ENCODE measurements at places on chromosomes 16 and 17. TPM values are rescaled to one million over a fixed set of nuclear protein-coding genes. Genes with fewer than 3 reads are reported as not detected.
A peak's percentile ranks its signal among the peaks of the same experiment; 100 is the strongest.

DNA sequence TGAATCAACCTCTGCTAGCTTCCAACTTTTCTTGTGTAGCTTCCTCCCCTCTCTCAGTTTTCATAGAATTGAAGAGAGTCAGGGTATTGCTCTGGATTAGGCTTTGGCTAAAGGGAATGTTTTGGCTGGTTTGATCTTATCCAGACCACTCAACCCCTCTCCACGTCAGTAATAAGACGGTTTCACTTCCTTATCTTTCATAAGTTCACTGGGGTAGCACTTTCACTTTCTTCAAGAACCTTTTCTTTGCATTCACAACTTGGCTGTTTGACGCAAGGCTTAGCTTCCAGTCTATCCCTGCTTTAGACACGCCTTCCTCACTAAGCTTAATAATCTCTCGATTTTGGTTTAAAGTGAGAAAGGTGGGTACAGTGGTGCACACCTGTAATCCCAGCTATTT, 29.7 kb upstream of the OR1A2 start:
- H3K4me3 ChIP-seq: no peak overlapping the region
- no peaks in the 10 kb centered on the region for H3K27me3 ChIP-seq
- DNase-seq: no peak
- H3K4me1 ChIP-seq: no peaks in the 10 kb centered on the region
- H3K27ac ChIP-seq: no peak overlapping the region

GRCh38 chr16:57527610-57528360, 8.6 kb downstream of the CCDC102A start:
- H3K4me3 ChIP-seq: no peak overlapping the region
- no peaks in the 10 kb centered on the region for H3K27me3 ChIP-seq
- DNase-seq: no peak
- H3K36me3 ChIP-seq: peaks cover 5% of the 10 kb centered on the region

- H3K4me3 ChIP-seq: no peak overlapping the region
- H3K4me1 ChIP-seq: no peaks in the 10 kb centered on the region
- no peaks in the 10 kb centered on the region for H3K36me3 ChIP-seq
- no peaks in the 10 kb centered on the region for H3K27me3 ChIP-seq
Observed at GRCh38 chr16:47732523-47733111, 271.5 kb downstream of the PHKB start.

DNA sequence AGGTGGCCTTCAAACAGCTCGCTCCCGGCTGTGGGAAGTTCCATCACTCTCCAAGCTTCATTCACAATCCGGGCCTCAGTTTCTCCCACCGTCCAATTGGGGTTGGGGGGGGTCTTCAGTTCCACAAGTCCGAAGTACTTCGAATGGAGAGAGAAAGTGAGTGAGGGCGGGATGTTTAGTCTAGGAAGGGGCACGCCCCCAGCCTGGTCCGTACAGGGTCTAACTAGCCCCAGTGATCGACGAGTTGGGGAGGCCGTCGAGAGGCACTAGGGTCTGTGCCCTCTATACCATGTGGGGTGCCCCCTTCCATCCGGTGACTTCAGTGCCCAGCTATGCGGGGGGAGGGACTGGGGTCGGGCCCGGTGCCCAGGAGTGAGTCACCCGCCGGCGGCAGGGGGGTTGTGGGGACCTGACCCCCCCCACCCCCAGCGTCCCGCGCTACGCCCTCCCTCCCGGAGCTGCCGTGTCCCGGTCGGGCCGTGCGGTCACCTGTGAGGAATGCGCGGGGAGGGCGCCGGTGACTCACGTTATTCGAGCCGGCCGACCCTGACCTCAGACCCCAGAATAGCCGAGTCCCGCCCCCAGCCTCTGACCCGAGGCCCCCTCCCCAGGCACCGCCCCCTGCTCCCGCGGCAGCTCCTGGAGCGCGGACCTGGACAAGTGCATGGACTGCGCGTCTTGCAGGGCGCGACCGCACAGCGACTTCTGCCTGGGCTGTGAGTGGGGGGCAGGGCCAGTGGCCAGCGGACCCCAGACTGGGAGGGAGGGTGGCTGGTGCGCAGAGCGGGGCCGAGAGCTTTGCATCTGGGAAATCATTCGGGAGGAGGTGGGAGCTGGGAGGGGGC, 658 bp downstream of the TNFRSF12A start:
- DNase-seq: peak; percentile 35
- H3K4me1 ChIP-seq: peaks cover 21% of the 10 kb centered on the region
- no peaks in the 10 kb centered on the region for H3K27me3 ChIP-seq
- H3K27ac ChIP-seq: peak overlapping the region; percentile 85
- H3K36me3 ChIP-seq: no peaks in the 10 kb centered on the region
- H3K4me3 ChIP-seq: peak overlapping the region; percentile 58

DNA sequence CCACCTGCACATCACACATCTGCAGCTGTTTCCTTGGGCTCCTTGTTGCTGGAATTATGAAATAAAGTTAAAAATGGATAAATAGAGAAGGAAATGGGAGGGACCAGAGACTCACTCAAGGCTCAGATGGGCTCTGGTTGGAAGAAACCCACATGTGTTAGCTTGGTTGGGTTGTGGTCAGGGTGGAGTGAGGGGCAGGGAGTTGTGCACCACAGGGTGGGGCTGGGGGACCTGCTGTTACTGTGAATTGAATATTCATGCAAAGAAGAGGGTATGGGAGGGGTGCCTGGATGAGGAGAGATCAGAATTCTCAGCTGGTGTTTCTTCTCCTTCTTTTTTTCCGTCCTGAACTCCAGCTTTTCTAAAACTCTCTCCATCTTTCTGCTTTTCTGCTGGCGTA, 320.7 kb downstream of the MAP2K4 start:
- H3K36me3 ChIP-seq: no peaks in the 10 kb centered on the region
- DNase-seq: no peak
- H3K4me3 ChIP-seq: no peak overlapping the region
- no peaks in the 10 kb centered on the region for H3K27me3 ChIP-seq

GRCh38 chr17:38730526-38731379, 612 bp downstream of the CISD3 start:
- H3K36me3 ChIP-seq: peaks cover 4% of the 10 kb centered on the region
- peaks cover 22% of the 10 kb centered on the region for H3K4me1 ChIP-seq
- H3K27me3 ChIP-seq: no peaks in the 10 kb centered on the region
- H3K4me3 ChIP-seq: peak overlapping the region; percentile 65

DNA sequence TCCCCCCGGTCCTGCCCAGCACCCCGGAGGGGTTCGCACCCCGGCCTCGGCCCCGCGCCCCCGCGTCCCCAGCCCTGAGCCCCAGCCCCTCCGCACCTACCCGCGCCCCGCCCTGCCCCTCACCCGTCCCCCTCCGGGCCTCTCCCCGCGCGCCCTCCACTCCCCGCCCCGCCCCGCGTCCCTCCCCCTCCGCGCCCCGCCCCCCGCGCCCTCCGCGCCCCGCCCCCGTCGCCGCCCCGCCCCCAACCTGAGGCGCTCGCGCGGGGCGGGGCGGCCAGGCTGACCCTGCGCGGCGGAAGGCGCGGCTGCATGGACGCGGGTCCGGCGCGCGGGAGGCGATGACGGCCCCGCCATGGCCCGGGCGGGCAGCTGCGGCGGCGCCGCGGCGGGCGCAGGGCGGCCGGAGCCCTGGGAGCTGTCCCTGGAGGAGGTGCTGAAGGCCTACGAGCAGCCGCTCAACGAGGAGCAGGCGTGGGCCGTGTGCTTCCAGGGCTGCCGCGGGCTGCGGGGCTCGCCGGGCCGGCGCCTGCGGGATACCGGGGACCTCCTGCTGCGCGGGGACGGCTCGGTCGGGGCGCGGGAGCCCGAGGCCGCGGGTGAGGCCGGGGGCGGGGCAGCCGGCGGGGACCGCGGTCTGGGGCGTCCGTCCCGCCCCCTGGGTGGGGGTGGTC, at the start of gene SPIRE2:
TSS of gene SPIRE2 (plus strand) at position 277 of the 671 bp plus-strand sequence. CDS start at position 353, 76 bp downstream.
- peak; percentile 50 for DNase-seq
- H3K4me1 ChIP-seq: peaks cover 3% of the 10 kb centered on the region
- H3K36me3 ChIP-seq: no peaks in the 10 kb centered on the region
- no peak within 1 kb of the TSS for H3K4me3 ChIP-seq
- H3K27ac ChIP-seq: no peak within 1 kb of the TSS

ANKRD40CL gene
- total RNA-seq: not detected

FNDC8 gene
- total RNA-seq: not detected
